ENCODE measurements at places on chromosomes 12 and 14.

DNA sequence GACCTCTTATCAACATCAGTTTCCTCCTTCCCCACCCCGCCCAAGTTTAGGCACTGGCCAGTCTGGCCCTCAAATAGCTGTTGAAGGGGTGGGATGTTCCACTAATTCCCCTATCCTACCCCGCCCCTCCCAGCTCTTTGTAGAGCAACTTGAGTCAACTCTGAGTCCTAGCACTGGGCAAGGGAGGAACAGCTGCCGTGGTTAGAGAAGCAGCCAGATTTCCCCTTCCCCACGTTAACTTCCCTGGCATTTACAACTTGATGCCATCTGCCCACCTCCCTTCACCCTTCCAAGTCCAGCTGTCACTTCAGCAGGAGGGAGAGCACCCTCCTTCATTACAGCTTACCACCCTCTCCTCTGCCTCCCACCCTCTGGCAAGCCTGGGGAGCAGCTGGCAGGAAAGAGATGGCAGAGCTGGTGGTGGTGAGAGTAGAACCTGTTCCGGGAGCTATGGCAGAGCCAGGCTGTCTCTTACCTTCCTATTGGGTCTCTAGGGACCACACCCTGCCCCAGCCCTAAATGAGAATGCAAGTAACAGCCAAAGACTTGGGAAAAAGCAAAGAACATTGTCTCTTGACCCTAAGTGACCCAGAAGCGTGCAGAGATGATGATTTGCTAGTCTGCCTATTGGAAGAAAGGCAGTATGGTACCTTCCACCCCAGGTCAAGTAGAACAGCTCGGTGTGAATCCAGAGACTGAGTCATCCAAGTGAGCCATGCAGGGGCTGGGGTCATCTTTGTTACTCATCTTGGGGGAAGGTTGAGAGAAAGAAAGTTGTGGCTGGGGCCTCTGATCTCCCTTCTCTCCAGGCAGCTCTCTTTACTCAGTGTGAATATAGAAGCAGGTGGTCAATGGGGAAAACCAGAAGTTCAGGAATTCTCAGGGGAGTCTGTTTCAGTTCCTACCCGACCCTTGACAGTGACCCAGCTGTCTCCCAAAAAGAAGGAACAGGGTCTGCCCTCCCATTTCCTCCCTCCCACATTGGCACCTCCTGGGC is 1.5 kb downstream of the BLOC1S1 start:
- DNase-seq, result no peak

- DNase-seq, result no peak
Measured at GRCh38 chr12:120470150-120470784, 719 bp upstream of the SRSF9 start.

DNA sequence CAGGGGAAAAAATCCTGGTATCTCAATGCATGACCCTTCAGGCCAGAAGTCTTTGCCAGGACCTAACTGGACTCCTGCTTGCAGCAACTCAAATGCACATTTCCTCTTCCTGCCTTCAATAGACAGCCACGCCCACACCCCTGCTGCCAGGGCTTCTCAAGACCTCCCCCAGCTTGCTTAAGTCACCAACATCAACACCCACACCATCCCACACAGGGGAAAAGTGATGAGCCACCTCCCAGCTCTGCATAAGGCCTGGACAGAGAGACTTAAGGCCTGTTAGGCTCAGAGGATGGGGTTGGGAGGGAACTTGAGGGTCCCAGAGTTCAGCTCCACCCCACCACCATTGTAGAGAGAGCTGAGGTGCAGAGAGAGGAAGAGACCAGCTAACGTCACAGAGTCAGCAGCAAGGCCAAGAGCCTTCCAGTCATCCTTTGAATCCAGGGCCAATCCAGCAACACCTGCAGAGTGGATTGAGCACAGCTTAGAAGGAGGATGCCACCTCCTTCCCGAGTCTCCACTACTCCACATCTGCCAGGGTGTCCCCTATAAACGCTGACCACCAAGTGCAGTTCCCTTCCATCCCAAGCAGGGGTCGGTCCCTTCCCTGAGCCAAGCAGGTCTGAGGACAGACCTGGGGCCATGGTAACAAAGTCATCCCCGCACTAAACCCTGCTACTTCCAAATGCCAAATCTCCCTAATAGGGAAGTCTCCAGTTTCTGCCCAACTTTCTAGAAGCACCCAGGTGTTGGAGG is 50.0 kb downstream of the KDM2B start:
- DNase-seq, result peak; percentile 64

- no peak for DNase-seq
Measured at GRCh38 chr12:46282829-46283228, 14.0 kb upstream of the SLC38A1 start.

GRCh38 chr14:79580906-79581305 is 630.4 kb downstream of the DIO2 start:
- no peak for DNase-seq

- no peak for DNase-seq
Measured at GRCh38 chr14:64826845-64827244, 52.9 kb downstream of the SPTB start.

- DNase-seq, result no peak
Measured at GRCh38 chr12:5688226-5688625, 256.3 kb downstream of the NTF3 start.

DNA sequence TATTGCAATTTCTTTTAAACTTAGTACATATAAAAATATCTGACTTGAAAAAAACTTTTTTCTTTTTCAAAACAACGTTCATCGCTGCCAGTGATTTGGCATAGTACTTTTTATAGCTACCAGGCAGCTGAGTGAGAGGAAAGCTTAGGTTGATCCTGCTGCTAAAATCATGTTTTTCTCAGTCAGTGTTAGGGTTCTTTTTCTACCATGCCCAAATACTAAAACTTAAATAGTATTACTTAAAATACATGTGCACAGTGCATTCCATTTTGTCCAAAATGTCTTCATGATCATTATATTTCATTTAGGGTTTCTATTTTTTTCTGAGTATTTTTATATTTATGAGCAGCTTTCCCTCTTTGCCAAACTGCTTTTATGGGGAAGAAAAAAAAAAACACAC is 123.8 kb downstream of the PDZRN4 start:
- DNase-seq, result no peak

DNA sequence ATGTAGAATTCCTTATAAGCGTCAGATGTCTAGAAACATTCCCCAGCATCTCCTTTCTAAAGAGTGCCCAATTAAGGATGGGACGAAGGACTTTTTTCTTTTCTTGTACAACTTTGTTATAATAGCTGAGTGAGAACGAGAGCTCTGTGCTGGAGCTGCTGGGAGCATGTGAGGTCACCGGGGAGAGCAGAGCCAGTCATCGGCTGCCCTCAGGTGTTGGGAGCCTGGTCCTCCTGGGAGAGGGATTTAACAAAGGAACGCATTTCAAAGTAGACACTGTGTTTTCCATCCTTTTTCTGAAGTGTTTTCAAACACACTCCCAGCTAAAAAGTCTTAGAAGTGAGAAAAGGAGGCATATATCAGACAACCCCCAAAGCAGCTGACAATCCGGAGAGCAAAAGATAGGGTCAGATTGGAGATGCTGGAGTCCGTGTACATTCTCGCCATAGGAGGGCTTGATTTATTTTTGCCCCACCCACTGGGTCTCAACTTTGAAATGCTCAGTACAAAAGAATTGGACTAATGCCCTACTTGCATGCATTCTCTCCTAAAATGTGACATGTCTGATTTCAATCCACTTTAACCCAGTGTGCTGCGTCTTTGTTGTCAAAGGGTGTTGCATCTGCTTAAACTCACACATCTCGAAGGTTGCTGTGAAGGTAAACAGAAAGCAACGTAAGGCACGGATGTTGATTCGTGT is 50.8 kb upstream of the PIWIL1 start:
- DNase-seq, result no peak

DNA sequence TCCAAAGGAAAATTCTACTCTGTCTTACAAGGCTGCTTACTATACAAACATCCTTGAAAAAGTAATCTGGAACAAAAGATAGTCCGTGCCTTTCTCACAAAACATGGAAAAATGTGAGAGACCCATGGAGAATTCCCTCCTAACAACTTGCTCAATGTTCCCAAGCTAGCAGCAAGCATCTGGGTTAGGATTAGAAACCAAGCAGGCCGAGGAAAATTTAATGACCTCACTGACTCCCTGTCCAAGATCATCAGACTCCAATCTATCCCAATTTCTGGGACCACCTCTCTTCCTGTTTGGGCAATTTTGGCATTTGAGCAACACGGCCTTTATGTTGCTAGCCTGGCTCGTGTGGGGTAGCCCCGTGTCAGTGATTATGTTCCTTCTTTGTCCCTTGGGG is 18.1 kb upstream of the GSG1 start:
- no peak for DNase-seq

DNA sequence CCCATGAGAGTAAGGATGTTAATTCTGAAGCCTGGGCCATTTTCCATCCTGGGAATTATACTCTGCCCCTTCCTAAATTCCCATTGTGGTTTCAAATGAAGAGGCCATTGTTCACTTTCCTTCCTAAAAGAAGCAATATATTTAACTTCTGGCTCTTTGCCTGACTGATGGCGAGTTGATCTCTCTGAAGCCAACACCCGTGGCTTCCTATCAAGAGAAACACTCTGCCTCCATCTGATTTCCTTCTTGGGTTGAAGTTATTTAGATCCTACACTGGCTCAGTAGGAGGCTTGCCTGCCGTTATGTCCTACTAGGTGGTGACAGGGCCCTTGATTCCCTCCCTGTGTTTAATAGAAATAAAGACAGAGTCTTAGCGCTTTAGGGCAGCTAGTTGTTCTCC is 97.4 kb downstream of the PRKCH start:
- DNase-seq, result no peak

- no peak for DNase-seq
Measured at GRCh38 chr12:52245259-52245961, 12.4 kb downstream of the KRT7 start.

DNA sequence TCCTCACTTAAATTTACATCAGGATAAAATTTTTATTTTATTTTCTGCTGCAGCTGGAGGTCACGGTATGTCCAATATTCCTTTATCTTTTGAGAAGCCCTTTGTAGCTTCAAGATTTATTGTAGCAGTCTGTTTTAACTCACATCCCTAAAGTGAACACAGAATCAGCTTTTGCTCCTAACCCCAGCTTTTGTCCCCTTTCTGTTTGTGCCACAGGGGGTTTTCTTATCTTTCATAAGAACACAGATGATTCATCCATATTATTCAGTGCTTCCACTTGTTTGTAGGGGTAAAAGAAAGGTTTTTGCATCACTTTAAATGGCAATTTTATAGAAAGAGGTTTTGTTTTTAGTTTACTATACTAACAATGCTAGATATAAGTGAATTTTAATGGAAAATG is 21.8 kb upstream of the PIK3C2G start:
- DNase-seq, result no peak

- no peak for DNase-seq
Measured at GRCh38 chr12:6124411-6125309, at the start of gene VWF. Gene VWF, minus strand, starts transcription at chr12:6124670. Its CDS starts 1,474 bp downstream, at chr12:6123196.

DNA sequence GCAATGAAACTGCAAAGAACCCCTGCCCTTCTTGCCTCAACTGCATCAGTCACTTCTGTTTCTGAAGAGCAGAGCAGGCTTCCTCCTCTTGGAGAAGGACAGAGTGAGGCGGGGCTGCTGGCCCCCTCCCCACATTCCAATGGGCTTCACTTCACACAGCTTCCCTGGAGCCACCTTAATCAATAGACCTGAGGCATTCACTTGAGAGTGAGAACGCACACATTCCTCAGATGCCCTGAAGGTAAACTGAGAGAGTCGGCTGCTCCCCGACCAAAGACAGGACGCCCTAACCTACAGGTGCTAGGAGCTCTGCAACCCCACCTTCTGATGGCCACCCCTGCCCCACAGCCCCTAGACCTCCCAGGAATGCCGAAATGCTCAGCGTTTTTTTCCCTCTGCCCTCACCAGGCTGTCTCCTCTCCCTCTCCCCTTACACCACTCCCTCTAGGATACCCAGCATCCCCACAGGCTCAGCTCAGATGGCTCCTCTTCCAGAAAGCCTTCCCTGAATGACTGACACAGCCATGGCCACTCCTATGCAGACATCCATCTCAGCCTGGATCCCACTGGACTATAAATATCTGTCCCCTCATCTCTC is 31.1 kb downstream of the SYNE3 start:
- DNase-seq, result no peak

- peak; percentile 23 for DNase-seq
Measured at GRCh38 chr14:20757965-20758364, 10.2 kb upstream of the EDDM3B start.

DNA sequence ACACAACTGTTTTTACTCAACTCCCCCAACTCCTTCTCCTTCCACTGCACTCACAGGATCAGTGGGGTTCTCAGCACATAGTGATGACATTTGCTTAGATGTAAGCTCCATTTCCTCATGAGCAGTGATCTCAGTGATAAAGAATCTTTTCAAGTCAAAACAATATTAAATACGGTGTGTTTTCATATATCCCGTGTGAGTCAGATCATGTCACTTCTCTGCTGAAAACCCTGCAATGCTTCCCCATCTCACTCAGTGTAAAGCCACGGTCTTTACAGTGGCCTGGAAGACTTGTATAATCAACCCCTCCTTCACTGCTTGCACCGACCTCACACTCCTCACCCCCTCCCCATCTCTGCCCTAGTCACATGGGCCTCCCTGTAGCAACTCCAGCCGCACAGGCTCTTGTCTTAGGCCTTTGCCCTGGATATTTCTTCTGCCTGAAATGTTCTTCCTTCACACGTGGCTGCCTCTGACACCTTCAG is 149.7 kb upstream of the ARHGAP5 start:
- DNase-seq, result no peak

- DNase-seq, result no peak
Measured at GRCh38 chr12:113844495-113845210, 121.5 kb downstream of the RBM19 start.

- DNase-seq, result no peak
Measured at GRCh38 chr12:6896846-6897435, 7.7 kb upstream of the LRRC23 start.

DNA sequence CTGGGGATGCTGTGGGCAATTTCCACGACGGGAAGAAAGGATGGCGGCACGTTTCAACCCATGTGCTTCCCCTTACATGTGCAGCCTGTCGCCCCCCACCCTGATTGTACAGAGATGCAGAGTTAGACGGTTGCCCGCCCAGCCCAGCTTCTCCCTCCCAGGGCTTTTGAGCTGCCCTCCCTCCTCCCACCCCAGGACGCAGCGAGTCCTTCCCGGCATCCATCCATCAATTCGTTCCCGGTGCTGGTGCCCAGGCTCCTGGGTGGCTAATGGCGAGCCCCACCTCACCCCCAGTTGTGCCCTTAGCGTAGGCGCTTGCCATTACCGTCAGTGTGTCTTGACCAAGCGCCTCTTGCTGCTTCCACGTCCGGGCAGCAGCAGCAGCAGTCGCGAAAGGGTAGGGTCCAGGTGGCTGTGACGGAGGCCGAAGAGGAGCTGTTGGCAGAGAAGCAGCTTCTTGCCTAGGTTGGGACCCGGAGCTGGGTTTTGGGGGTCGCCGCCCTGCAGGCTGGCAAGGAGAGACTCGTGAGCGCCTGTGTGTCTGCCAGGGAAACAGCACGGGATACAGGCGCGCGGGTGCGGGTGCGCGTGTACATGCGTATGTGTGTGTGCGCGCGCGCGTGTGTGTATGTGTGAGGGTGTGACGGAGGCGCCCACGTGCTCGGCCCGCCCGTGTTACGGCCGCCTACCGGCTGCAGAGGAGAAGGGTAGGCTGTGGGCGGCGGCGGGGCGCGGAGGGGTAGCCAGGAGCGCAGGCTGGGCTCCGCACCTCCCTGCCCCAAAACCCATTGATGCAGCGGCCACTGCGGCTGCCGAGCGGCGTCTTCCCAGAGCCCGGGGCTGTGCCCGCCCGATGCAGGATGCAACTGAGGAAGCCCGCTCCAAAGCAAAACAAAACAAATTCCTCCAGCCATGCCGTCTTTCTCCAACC is at the start of gene SLC6A15:
SLC6A15 (minus strand) TSS at position 602 of the 931 bp plus-strand sequence. CDS start 20,679 bp downstream, outside the sequence.
- DNase-seq, result no peak

Data from effector memory CD8-positive, alpha-beta T cell (primary cell).